Activated naive CD4-positive, alpha-beta T cell treated with anti-CD3 and anti-CD28 coated beads for 36 hours (primary cell): ENCODE measurements at places on chromosomes 6 and 20.
A peak's percentile ranks its signal among the peaks of the same experiment; 100 is the strongest.

- H3K27ac ChIP-seq, result no peak overlapping the region
- H3K36me3 ChIP-seq, result no peaks in the 10 kb centered on the region
- H3K4me3 ChIP-seq, result no peak overlapping the region
Observed at GRCh38 chr6:9514146-9514545, 900.7 kb downstream of the TFAP2A start.

DNA sequence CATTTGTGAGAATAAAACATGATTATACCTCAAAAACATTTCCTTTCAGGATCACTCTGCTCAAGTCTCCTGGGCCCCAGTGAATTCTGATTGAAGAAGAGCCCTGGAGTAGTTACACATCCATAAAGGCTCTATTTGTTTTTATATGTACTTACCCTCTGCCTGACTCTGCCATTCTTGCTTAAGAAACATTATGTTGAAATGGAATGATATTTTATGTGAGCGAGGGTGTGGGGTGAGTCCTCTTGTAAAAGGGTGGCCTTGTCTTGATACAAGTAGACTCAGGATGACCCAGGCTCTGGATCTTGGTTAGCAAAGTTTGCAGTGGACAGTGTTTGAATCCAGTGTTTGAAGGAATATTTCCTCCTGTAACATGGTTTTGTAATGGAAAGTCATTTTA, 215.4 kb upstream of the PREP start:
- no peak overlapping the region for H3K4me3 ChIP-seq
- peaks cover 5% of the 10 kb centered on the region for H3K27me3 ChIP-seq

GRCh38 chr20:63216849-63217471, 1.0 kb upstream of the YTHDF1 start:
- peak overlapping the region; percentile 87 for H3K27ac ChIP-seq
- H3K36me3 ChIP-seq, result peaks cover 28% of the 10 kb centered on the region
- H3K27me3 ChIP-seq, result no peaks in the 10 kb centered on the region

DNA sequence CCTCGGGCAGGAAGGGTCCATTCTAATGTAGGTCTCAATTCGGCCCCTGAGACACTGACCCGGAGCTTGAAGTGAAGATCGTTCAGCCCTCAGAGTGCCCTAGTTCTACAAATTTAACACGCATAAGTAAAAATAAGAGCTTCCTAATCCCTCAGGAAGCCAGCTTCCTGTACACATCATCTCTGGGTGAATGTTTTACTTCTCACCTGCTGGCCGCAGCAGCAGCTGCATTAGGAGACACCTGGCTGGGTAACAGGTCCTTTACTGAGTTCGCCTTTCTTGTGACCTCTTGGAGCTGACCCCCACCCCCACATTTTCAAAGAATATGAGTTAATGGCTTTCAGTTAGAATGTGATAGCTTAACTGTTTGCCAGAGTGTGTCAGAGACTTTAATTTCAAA, 165.0 kb downstream of the SMOC2 start:
- DNase-seq, result no peak
- H3K27ac ChIP-seq, result no peak overlapping the region
- H3K4me3 ChIP-seq, result no peak overlapping the region
- H3K36me3 ChIP-seq, result no peaks in the 10 kb centered on the region

- H3K27ac ChIP-seq, result no peak overlapping the region
- no peaks in the 10 kb centered on the region for H3K36me3 ChIP-seq
- no peak for DNase-seq
- no peak overlapping the region for H3K4me3 ChIP-seq
- no peaks in the 10 kb centered on the region for H3K4me1 ChIP-seq
- H3K27me3 ChIP-seq, result peaks cover 29% of the 10 kb centered on the region
Observed at GRCh38 chr6:27327023-27327738, 15.1 kb upstream of the POM121L2 start.

DNA sequence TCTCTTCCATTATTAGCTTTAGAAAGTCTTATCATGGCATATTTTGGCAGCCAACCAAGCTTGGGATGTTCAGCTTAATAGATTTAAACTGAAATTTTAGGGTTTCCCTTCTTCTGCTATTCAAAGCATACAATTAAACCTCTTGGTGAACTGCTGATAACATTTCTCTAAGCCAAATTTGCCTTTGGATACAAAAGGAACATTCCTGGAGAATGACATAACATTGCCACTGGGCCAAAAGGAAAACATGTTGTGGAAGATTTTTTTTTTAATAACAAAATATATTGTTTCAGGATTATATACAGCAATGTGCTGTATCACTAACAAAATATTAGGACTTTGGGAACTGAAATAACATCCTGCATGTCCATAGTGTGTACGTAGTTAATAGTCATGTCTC, 215.1 kb upstream of the TBX18 start:
- no peaks in the 10 kb centered on the region for H3K27me3 ChIP-seq
- DNase-seq, result no peak
- H3K4me3 ChIP-seq, result no peak overlapping the region
- H3K36me3 ChIP-seq, result no peaks in the 10 kb centered on the region

DNA sequence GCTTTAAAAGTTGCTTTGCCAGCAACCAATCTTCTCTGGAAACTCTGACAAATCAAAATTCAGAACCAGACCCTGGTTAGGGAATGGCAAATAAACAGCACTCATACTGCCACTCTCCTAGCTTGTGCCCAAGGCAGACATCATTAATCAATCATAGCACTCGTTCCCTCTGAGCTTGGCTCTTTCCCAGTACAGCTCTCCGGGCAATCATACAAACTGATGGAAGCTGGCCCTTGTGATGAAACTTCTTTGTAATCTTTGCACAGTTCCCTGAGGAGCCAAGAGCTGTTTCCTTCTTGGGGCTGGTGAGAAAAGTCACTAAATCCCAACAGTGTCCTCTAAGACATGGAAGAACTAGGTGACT, 34.7 kb downstream of the KIAA1755 start:
- H3K27me3 ChIP-seq, result peaks cover 4% of the 10 kb centered on the region
- H3K4me1 ChIP-seq, result no peaks in the 10 kb centered on the region

GRCh38 chr6:139231206-139231605, 60.6 kb downstream of the TXLNB start:
- DNase-seq, result no peak
- H3K27me3 ChIP-seq, result no peaks in the 10 kb centered on the region
- peaks cover 5% of the 10 kb centered on the region for H3K4me1 ChIP-seq
- no peak overlapping the region for H3K27ac ChIP-seq
- H3K36me3 ChIP-seq, result peaks cover 5% of the 10 kb centered on the region

GRCh38 chr20:53030061-53030460, 57.9 kb downstream of the TSHZ2 start:
- peak overlapping the region; percentile 98 for H3K27ac ChIP-seq
- peaks cover 20% of the 10 kb centered on the region for H3K36me3 ChIP-seq
- H3K4me1 ChIP-seq, result peaks cover 76% of the 10 kb centered on the region
- H3K4me3 ChIP-seq, result no peak overlapping the region

DNA sequence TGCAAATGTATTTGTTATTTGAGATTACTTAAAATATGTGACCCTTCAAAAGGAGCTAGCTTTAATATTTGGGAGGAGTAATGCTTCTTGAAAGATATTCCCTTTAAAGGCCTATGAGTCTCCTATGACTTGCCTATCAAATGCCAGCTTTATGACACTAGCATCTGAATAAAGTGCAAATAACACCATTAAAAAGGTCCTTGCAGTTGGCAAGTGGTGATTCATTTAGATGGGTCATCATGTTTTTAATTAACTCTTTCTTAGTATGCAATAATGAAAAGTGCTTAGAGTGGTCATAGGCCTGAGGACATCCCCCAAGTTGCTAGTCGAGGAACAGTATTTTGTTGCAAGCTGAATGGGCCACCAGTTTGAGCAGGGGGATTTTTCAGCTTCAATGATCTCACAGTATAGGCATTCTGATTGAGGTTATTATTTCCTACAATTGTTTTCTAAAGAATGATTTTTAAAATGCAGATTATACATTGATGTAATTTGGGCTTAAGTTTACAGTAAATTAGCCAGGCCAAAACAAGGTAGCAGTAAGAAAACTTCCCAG, 3.7 kb upstream of the CD2AP start:
- peaks cover 3% of the 10 kb centered on the region for H3K36me3 ChIP-seq
- DNase-seq, result no peak

DNA sequence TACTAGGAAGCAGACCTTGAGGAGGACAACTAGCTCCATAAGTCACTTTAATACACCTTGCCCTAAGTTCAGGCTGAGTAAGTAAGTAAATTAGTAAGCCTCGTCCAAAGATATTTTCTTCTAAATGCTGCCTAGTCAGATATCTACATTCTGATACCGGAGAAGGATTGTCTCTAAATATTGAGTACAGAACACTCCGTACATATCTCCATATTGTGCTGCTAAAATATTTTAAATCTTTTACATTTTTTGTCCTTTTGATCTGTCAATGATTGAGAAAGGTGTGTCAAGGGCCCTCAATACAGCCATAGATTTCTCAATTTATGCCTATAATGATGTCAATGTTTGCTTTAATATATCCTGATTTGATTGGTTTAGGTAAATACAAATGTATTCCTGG, 3.2 kb downstream of the WFDC8 start:
- DNase-seq, result no peak
- H3K27me3 ChIP-seq, result peaks cover 17% of the 10 kb centered on the region
- no peak overlapping the region for H3K4me3 ChIP-seq
- no peaks in the 10 kb centered on the region for H3K4me1 ChIP-seq
- H3K27ac ChIP-seq, result no peak overlapping the region

DNA sequence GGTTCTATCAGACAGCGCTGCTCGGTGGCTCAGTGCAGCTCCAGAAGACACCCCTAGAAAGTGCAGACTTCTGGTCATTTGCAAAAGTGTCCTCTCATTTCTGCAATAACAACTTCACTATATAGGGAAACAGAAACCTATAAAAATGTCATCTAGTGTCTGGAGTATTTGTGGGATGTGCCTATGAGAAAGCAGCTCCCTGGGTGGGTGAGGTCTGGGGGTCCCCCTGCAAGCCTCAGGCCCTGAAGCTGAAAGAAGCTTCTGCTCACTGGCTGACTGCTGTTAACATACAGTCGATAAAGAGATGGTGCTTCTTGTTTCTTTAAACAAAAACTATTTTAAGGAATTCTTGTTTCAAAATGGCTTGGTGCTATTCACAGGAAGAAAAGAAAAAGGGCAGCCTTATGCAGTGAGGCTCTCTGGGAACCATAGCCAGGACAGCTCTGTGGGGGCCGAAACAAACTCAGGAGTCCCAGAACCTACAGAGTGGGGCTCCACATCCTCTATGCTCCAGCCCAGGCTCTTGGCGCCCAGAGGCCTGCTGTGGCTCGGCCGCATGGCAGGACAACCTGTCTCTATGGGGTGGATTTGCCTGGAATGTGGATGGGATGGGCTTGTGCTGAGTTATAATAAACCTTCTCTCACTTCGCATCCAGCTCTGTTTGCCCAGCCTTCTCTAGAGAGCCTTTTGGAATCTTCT, 109.7 kb downstream of the BANF2 start:
- no peak overlapping the region for H3K4me3 ChIP-seq
- no peak for DNase-seq
- no peaks in the 10 kb centered on the region for H3K4me1 ChIP-seq
- H3K27me3 ChIP-seq, result no peaks in the 10 kb centered on the region
- no peak overlapping the region for H3K27ac ChIP-seq
- no peaks in the 10 kb centered on the region for H3K36me3 ChIP-seq

DNA sequence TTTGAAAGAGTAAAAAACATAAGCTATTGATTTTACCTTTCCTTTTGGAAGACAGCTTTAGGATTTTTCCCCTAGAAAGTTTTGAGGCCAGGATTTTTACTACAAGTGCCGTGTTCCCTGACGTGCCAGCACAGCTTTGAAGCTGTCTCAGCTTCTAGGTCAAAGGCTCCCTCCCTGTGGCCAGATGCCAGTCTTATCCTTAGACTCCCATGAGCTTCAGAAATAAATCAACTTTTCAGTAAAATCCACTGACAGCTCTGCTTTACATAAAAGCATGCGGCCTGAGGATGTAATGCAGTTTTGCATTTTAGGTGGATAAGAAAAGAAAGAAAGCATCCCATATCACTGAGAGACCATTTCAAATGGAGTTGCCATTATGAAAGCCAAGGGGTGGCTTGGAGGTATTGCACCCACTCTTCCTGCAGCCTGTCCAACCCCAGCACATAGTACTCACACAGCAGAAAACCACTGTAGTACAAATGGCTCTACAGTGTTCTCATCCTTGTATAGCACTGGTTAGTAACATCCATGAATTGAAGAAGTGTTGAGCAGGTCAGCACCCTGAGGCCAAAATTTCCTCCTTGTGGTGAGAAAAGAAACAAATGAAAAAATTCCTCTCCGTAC, 15.2 kb upstream of the ATXN1 start:
- H3K27me3 ChIP-seq, result peaks cover 4% of the 10 kb centered on the region
- no peak for DNase-seq
- H3K4me3 ChIP-seq, result no peak overlapping the region
- peaks cover 3% of the 10 kb centered on the region for H3K4me1 ChIP-seq

GRCh38 chr20:57594092-57594951, 25.9 kb downstream of the ZBP1 start:
- H3K27me3 ChIP-seq, result no peaks in the 10 kb centered on the region
- no peaks in the 10 kb centered on the region for H3K36me3 ChIP-seq
- H3K4me3 ChIP-seq, result no peak overlapping the region
- H3K4me1 ChIP-seq, result no peaks in the 10 kb centered on the region
- peak; percentile 58 for DNase-seq

- H3K4me1 ChIP-seq, result no peaks in the 10 kb centered on the region
- DNase-seq, result no peak
- H3K27me3 ChIP-seq, result no peaks in the 10 kb centered on the region
- H3K4me3 ChIP-seq, result no peak overlapping the region
- H3K36me3 ChIP-seq, result peaks cover 18% of the 10 kb centered on the region
Observed at GRCh38 chr6:5191222-5191621, 69.5 kb downstream of the LYRM4 start.

GRCh38 chr20:3209257-3209945, at the start of gene ITPA:
TSS of gene ITPA (plus strand) at chr20:3209498. CDS start at chr20:3209552, 54 bp downstream.
- H3K27ac ChIP-seq, result peak within 1 kb of the TSS; percentile 90
- DNase-seq, result peak; percentile 77
- peaks cover 16% of the 10 kb centered on the region for H3K36me3 ChIP-seq
- H3K27me3 ChIP-seq, result no peaks in the 10 kb centered on the region
- peak within 1 kb of the TSS; percentile 97 for H3K4me3 ChIP-seq

GRCh38 chr6:88238065-88238464, 71.9 kb upstream of the CNR1 start:
- no peaks in the 10 kb centered on the region for H3K4me1 ChIP-seq
- H3K36me3 ChIP-seq, result no peaks in the 10 kb centered on the region
- no peak overlapping the region for H3K27ac ChIP-seq
- H3K27me3 ChIP-seq, result peaks cover 2% of the 10 kb centered on the region
- no peak overlapping the region for H3K4me3 ChIP-seq

GRCh38 chr6:156816505-156816904, 39.3 kb downstream of the ARID1B start:
- H3K27me3 ChIP-seq, result no peaks in the 10 kb centered on the region
- peaks cover 70% of the 10 kb centered on the region for H3K4me1 ChIP-seq
- DNase-seq, result no peak
- H3K27ac ChIP-seq, result no peak overlapping the region
- H3K36me3 ChIP-seq, result no peaks in the 10 kb centered on the region
